ENCODE measurements at places on chromosomes 4 and X.

- DNase-seq = no peak
These were observed 148.2 kb upstream of the RPS6KA3 start for GRCh38 chrX:20414762-20415445.

GRCh38 chr4:108365551-108365950 lies 196.8 kb upstream of the LEF1 start:
- DNase-seq = no peak

DNA sequence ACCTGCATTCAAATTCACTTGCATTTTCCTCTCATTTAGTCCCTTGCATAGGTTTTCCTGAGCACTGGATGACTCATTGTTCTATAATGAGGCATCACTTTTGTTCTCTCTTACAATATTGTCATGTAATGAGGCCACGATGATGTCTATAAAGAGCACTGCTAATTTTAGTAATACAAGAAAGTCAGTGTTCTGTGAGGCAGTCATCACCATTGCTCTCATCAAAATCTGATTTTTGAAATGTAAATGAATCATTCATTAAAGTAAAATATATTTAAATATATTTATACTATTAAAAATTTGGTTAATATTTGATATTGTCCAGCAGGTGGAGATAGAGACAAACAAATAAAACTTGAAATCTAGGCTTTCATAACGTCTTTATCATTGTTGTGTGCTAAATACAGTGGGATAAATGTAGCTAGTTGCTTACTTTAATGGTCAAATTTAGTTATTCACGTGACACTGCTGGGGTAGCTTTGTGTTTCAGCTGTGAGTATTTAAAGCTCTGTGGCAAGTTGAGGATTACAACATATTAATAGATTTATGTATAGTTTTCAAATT lies 15.4 kb downstream of the HMGB2 start:
- DNase-seq = no peak

- no peak for DNase-seq
These were observed 828.7 kb downstream of the PCDH7 start for GRCh38 chr4:31548823-31549222.

DNA sequence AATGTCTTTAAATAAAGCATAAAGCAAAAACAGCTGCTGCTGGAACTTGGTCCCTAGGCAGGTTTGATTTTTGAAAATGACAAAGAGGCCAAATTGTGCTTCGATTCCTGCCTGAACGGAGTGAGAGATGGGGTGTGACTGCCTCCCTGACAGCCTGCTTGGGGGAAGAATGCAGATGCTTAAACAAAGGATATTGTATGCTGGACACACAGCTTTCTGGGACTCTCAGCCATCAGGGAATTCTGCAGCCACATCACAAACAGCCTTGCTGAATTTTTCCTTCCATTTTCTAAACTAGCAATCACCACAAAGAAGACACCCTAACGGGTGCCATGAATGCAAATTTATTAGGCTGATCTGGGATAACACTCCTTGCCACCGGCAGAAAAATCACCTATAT lies 83.9 kb upstream of the CPEB2 start:
- DNase-seq = no peak

DNA sequence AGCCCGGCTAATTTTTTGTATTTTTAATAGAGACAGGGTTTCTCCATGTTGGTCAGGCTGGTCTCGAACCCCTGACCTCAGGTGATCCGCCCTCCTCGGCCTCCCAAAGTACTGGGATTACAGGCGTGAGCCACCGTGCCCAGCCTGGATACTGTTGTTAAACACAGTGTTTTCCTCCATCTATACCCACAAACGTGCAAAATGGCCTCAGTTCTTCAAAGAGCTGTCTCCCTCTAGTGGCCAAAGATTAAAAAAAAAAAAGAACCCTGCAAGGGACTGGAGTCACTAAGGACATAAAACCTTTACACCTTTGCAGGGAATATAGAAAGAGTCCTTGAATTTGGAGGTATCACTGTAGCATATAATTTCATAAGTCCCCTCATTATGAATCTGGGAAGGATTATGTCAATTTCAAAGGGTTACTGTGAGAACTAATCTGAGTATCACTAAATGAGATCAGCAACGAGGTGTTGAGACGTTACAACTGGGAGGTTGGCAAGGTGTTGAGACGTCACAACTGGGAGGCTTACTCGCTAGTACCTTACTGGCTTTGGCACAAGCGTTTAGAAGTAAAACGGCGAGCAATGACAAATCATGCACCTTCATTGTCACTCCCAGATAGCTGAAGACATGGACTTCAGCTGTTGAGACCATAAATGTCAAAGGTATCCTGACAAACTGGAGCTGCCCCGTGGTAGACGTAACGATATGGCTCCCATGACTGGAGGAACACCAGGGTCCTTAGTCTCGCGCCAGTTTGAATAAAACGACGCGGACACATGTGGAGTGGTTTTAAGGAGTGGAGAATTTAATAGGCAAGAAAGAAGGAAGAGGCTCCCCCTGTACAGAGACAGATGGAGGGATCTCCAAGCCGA lies 33.4 kb upstream of the ENPP6 start:
- DNase-seq = no peak

DNA sequence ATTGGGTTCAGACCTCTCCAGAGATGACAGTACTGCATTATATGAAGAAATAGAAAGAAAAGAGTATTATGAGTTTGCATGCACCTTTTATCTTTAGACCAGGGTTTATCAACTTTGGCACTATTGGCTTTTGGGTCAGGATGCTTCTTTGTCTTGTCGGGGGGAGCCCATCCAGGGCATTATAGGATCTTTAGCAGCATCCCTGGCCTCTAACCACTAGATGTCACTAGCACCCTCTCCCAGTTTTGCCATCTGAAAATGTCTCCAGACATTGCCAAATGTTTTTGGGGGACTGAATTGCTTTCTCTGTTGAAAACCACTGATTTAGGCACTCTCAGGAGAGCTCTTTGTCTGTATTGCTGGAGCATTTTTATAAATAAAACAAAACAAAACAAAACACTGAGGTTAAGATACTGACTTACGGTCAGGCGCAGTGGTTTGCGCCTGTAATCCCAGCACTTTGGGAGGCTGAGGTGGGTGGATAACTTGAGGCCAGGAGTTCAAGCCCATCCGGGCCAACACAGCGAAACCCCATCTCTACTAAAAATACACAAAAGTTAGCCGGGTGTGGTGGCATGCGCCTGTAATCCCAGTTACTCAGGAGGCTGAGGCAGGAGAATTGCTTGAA lies 23.6 kb downstream of the CA5B start:
- no peak for DNase-seq

- no peak for DNase-seq
These were observed 93.4 kb downstream of the TMA16 start for GRCh38 chr4:163587867-163588266.

DNA sequence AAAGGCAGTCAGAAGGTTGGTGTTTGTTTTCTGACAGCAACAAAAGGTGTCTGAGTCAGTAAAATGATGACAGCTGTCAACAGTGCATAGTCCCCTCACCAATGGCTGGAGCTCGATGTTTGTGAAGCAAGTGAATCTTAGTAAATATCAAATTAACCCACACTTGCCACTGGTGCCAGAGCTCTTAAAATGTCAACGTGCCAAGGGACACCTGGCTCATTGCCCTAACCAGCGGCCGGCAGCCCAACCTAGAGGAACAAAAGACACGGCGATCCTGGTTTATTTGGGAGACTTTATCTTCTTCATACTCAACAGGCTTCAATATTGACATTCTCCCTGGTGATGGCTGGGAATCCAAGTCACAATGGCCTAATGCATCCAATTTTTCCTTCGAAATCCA lies 143.4 kb downstream of the CPEB2 start:
- DNase-seq = no peak

DNA sequence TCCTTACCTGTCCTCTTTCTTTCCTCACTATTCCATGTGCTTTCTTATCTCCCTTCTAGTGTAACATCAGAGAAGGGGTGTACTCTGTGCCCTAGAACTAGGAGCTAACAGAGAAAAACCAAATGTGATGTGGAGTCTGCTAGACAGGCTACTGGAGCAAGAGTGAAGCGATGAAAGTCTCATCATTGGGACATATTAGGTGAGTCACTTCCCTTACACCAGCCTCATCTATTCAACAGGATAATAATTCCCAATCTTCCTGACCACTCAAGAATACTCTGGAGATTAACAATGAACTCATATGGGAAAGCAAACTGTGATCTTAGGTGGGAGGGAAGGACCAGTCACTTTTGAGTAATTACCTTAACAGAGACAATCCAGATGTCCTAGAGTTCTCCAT lies 58.1 kb downstream of the RAB40A start:
- no peak for DNase-seq

GRCh38 chr4:41146716-41147506 lies 67.4 kb downstream of the APBB2 start:
- no peak for DNase-seq

GRCh38 chr4:95295157-95295556 lies 253.6 kb downstream of the UNC5C start:
- no peak for DNase-seq

DNA sequence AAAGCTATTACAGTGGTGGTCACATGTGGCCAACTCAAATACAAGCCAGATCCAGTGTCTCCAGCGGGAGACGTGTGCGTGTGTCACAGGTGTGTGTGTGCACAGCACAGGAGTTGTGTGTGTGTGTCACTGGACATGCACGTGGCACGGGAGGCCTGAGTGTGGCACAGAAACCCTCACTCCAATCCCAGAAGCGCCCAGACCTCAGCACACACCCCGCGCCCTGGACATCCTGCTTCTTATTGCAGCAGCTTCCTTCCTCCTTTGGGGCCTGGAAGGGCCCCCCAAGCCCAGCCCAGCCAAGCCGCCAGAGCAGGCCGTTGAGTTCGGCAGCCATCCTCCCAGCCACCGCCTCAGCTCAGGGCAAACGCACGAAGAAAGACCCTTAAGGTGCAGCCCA lies 37.9 kb downstream of the ACOX3 start:
- no peak for DNase-seq

All from activated CD4-positive, CD25-positive, alpha-beta regulatory T cell treated with anti-CD3 and anti-CD28 coated beads, Interleukin-2, amount 50 U/mL, for 16 hours (primary cell).